ENCODE measurements at places on chromosomes 4 and X. TPM values are rescaled to one million over a fixed set of nuclear protein-coding genes. Genes with fewer than 3 reads are reported as not detected.
A peak's percentile ranks its signal among the peaks of the same experiment; 100 is the strongest.

Gene NDP
- total RNA-seq = 0.19 TPM

Gene SPANXD
- total RNA-seq = not detected

Gene SCML2
- total RNA-seq = 1.4 TPM

Gene SLC7A11
- 0.13 TPM for total RNA-seq

Gene PHEX
- not detected for total RNA-seq

DNA sequence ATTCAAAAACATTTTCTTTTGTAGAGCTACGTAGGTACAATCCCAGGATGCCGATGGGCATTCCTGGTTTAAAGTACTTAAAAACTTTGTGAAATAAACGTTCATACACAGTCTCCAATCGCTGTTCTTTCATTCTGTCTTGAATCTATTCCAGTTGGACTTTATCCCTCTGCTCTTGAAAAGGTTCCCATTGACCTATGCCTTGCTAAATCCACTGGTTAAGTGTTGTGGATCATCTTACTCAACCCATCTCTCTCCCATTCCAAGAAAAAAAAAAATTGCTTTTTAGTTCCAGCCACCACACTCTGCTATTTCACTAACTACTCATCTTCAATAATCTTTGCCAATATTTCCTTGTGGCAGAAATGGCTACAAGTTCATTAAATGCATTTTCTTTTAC, 542.3 kb upstream of the GRIA3 start:
- H3K4me3 ChIP-seq = no peak overlapping the region
- H3K27ac ChIP-seq = no peak overlapping the region
- no peaks in the 10 kb centered on the region for H3K27me3 ChIP-seq

GRCh38 chr4:46524751-46525150, 134.8 kb upstream of the GABRA2 start:
- H3K4me3 ChIP-seq = no peak overlapping the region
- no peaks in the 10 kb centered on the region for H3K4me1 ChIP-seq
- no peaks in the 10 kb centered on the region for H3K27me3 ChIP-seq
- H3K27ac ChIP-seq = no peak overlapping the region
- H3K36me3 ChIP-seq = no peaks in the 10 kb centered on the region
- DNase-seq = no peak

- no peak overlapping the region for H3K27ac ChIP-seq
- no peak for DNase-seq
- no peaks in the 10 kb centered on the region for H3K4me1 ChIP-seq
- no peaks in the 10 kb centered on the region for H3K36me3 ChIP-seq
- H3K4me3 ChIP-seq = no peak overlapping the region
Observed at GRCh38 chrX:78796916-78797315, 49.4 kb downstream of the LPAR4 start.

DNA sequence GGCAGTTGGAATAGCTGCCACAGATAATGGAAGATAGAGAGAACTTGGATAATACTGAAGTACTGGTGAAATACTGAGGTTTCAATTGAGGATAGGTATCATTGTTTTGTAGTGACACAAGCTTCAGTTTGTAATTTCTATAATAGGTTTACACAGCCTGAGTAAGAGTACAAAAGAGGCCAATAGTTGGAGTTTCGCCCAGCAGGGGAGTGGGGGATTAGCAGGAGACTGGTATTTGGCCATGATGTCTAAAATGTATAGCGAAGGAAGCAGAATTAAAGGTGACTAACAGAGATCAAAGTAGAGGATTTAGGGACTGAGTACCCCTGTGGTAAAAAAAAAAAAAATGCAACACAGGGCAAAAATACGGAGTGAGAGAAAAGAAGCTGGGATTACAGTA, 129.5 kb downstream of the KCTD8 start:
- no peaks in the 10 kb centered on the region for H3K27me3 ChIP-seq
- H3K4me3 ChIP-seq = no peak overlapping the region
- H3K27ac ChIP-seq = no peak overlapping the region

- DNase-seq = no peak
- H3K27me3 ChIP-seq = no peaks in the 10 kb centered on the region
- H3K36me3 ChIP-seq = no peaks in the 10 kb centered on the region
- no peaks in the 10 kb centered on the region for H3K4me1 ChIP-seq
- H3K4me3 ChIP-seq = no peak overlapping the region
Observed at GRCh38 chr4:35818520-35818919, 425.8 kb downstream of the ARAP2 start.

- no peaks in the 10 kb centered on the region for H3K36me3 ChIP-seq
- no peak overlapping the region for H3K4me3 ChIP-seq
Observed at GRCh38 chr4:187711586-187711985, 284.0 kb upstream of the ZFP42 start.

DNA sequence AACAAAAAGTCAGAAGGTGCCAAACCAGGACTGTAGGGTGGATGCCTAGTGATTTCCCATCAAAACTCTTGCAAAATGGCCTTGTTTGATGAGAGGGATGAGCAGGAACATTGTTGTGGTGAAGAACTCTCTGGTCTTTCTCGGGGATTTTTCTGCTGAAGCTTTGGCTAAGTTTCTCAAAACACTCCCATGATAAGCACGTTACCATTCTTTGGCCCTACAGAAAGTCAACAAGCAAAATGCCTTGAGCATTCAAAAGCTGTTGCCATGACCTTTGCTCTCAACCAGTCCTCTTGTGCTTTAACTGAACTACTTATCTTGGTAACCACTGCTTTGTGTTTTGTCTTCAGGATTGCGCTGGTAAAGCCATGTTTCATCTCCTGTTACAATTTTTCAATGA, 3.0 kb upstream of the SEC31A start:
- DNase-seq = no peak
- peaks cover 49% of the 10 kb centered on the region for H3K36me3 ChIP-seq
- peaks cover 35% of the 10 kb centered on the region for H3K4me1 ChIP-seq
- no peaks in the 10 kb centered on the region for H3K27me3 ChIP-seq
- H3K4me3 ChIP-seq = no peak overlapping the region

GRCh38 chrX:128973033-128973432, 550.3 kb downstream of the SMARCA1 start:
- H3K36me3 ChIP-seq = no peaks in the 10 kb centered on the region
- DNase-seq = no peak
- no peak overlapping the region for H3K4me3 ChIP-seq

- H3K27ac ChIP-seq = no peak overlapping the region
- H3K27me3 ChIP-seq = peaks cover 5% of the 10 kb centered on the region
- no peaks in the 10 kb centered on the region for H3K36me3 ChIP-seq
- no peaks in the 10 kb centered on the region for H3K4me1 ChIP-seq
- no peak overlapping the region for H3K4me3 ChIP-seq
- DNase-seq = no peak
Observed at GRCh38 chrX:848386-848785, 217.8 kb downstream of the SHOX start.

- H3K4me1 ChIP-seq = no peaks in the 10 kb centered on the region
- H3K27ac ChIP-seq = peak overlapping the region; percentile 88
- no peaks in the 10 kb centered on the region for H3K36me3 ChIP-seq
- DNase-seq = peak; percentile 72
- H3K27me3 ChIP-seq = no peaks in the 10 kb centered on the region
- peak overlapping the region; percentile 97 for H3K4me3 ChIP-seq
Observed at GRCh38 chrX:139932073-139932900, 566 bp downstream of the ATP11C start.

GRCh38 chr4:24890561-24891126, 22.2 kb downstream of the CCDC149 start:
- DNase-seq = no peak
- H3K4me1 ChIP-seq = no peaks in the 10 kb centered on the region
- no peak overlapping the region for H3K27ac ChIP-seq
- no peaks in the 10 kb centered on the region for H3K27me3 ChIP-seq

DNA sequence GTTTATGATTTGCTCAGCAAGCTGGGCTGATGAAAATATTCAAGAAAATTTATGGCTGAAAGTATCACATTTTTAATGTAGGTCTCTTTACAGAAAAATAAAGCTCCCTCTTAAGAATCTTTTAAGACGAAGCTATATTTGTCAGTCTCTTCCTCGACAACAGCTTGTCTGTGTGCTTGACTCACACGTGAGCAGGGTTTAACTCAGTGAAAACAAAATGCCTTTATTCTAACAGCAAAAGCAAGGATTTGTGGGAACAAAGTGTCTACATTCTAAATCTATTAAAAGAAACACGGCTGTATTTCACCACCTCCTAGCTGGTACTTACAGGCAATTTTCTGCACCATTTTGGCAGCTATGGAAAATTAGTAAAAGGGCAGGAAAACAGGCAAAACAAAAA, 75.5 kb downstream of the NYX start:
- H3K36me3 ChIP-seq = no peaks in the 10 kb centered on the region
- H3K4me3 ChIP-seq = no peak overlapping the region
- no peak overlapping the region for H3K27ac ChIP-seq
- no peak for DNase-seq

GRCh38 chr4:140790765-140791164, 34.6 kb upstream of the TBC1D9 start:
- H3K4me3 ChIP-seq = no peak overlapping the region
- H3K36me3 ChIP-seq = no peaks in the 10 kb centered on the region
- H3K4me1 ChIP-seq = no peaks in the 10 kb centered on the region
- DNase-seq = peak; percentile 34
- no peaks in the 10 kb centered on the region for H3K27me3 ChIP-seq

DNA sequence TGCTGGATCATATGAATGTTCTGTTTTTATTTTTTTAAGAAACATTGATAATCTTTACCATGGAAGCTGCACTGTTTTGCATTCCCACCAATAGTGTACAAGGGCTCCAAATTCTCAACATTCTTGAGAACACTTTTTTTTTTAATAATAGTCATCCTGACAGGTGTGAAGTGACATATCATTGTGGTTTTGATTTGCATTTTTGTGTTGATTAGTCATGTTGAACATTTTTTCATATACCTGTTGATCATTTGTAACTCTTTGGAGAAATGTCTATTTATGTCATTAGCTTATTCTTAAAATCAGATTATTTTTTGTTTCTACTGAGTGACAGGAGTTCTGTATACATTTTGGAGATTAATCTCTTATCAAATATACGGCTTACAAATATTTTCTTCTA, 408.5 kb downstream of the GLUD2 start:
- H3K36me3 ChIP-seq = no peaks in the 10 kb centered on the region
- DNase-seq = no peak
- no peaks in the 10 kb centered on the region for H3K4me1 ChIP-seq
- no peak overlapping the region for H3K4me3 ChIP-seq
- no peak overlapping the region for H3K27ac ChIP-seq
